ENCODE measurements at places on chromosomes 6 and 20. TPM values are rescaled to one million over a fixed set of nuclear protein-coding genes. Genes with fewer than 3 reads are reported as not detected.

The RHAG gene
- total RNA-seq: 0.44 TPM

The CRISP2 gene
- not detected for total RNA-seq

The ZSCAN31 gene
- total RNA-seq: 8.0 TPM

The ZMYND8 gene
- total RNA-seq: 37.9 TPM

The DUSP15 gene
- total RNA-seq: 5.1 TPM

The TMEM239 gene
- total RNA-seq: not detected

The OPRL1 gene
- 0.52 TPM for total RNA-seq

The BPIFA1 gene
- not detected for total RNA-seq

- H3K27ac ChIP-seq: peak overlapping the region; percentile 81
- no peaks in the 10 kb centered on the region for H3K36me3 ChIP-seq
- peak overlapping the region; percentile 30 for H3K4me3 ChIP-seq
- peaks cover 44% of the 10 kb centered on the region for H3K4me1 ChIP-seq
- DNase-seq: no peak
Measured at GRCh38 chr6:42407379-42407778, 44.3 kb downstream of the TRERF1 start.

- H3K4me3 ChIP-seq: no peak overlapping the region
- no peak for DNase-seq
- H3K27me3 ChIP-seq: peaks cover 8% of the 10 kb centered on the region
- H3K4me1 ChIP-seq: peaks cover 12% of the 10 kb centered on the region
Measured at GRCh38 chr6:8100159-8100854, 2.0 kb downstream of the EEF1E1 start.

- H3K4me1 ChIP-seq: peaks cover 40% of the 10 kb centered on the region
- no peaks in the 10 kb centered on the region for H3K27me3 ChIP-seq
- no peak overlapping the region for H3K27ac ChIP-seq
Measured at GRCh38 chr6:128271011-128271410, 249.4 kb downstream of the PTPRK start.

DNA sequence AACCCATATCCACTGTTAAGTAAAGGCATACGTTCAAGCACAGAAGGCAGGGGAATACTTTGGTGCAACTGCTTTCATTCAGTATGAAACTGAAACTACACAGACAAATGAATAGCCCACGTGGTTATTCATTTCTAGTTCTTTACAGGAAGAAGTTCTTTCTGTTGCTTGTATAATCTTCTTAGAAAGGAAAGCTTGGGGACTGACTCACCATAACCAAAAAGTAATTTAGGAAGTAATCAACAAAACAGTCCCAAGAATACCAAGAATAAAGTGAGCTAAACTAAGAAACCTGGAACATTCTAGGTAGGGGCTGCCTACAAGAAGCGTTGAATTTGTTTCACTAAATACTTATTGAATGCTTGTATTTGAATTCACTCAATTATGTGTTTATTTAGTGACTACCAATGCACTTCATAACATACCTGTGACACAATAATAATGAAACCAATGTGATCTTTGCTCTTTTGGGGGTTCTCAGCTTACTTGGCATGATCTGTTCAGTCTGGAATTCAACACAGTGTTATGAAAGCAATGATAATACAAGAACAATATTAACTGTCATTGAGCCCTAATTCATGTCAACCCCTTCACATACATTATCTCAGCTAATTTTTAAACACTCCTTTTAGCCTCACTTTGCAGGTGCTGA is 25.1 kb upstream of the KIAA0408 start:
- no peaks in the 10 kb centered on the region for H3K4me1 ChIP-seq
- H3K36me3 ChIP-seq: peaks cover 3% of the 10 kb centered on the region
- peak overlapping the region; percentile 3 for H3K4me3 ChIP-seq
- H3K27ac ChIP-seq: no peak overlapping the region
- no peaks in the 10 kb centered on the region for H3K27me3 ChIP-seq
- DNase-seq: no peak

- DNase-seq: no peak
- H3K4me1 ChIP-seq: peaks cover 55% of the 10 kb centered on the region
- no peaks in the 10 kb centered on the region for H3K36me3 ChIP-seq
- no peaks in the 10 kb centered on the region for H3K27me3 ChIP-seq
Measured at GRCh38 chr6:150698391-150698790, 98.7 kb downstream of the PLEKHG1 start.

GRCh38 chr6:47057830-47058540 is 15.9 kb upstream of the ADGRF1 start:
- H3K27me3 ChIP-seq: no peaks in the 10 kb centered on the region
- no peaks in the 10 kb centered on the region for H3K36me3 ChIP-seq
- no peak overlapping the region for H3K4me3 ChIP-seq
- peaks cover 15% of the 10 kb centered on the region for H3K4me1 ChIP-seq
- DNase-seq: no peak

DNA sequence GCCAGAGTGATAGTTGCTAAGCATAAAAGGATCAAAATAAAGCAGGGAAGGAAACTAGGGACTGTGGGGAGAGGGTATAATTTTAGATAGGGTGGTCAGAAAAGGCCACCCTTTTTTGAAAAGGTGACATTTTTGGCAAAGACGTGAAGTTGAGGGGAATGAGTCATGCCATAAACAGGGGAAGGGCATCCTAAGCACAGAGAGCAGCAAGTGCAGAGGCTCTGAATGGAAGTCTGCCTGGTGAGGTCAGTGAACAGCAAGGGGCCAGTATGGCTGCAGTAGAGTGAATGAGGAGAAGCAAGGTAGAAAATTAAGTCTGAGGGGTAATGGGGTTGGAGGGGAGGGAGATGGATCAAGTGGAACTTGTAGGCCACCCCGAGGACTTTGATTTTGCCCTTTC is 2.4 kb downstream of the KLC4 start:
- H3K36me3 ChIP-seq: peaks cover 55% of the 10 kb centered on the region
- peaks cover 37% of the 10 kb centered on the region for H3K4me1 ChIP-seq
- H3K4me3 ChIP-seq: no peak overlapping the region
- no peak overlapping the region for H3K27ac ChIP-seq

GRCh38 chr20:7301807-7302206 is 534.3 kb downstream of the BMP2 start:
- DNase-seq: no peak
- H3K36me3 ChIP-seq: no peaks in the 10 kb centered on the region
- H3K27me3 ChIP-seq: no peaks in the 10 kb centered on the region
- no peak overlapping the region for H3K4me3 ChIP-seq
- H3K27ac ChIP-seq: no peak overlapping the region
- H3K4me1 ChIP-seq: no peaks in the 10 kb centered on the region

GRCh38 chr6:16488813-16489212 is 250.4 kb downstream of the GMPR start:
- H3K27me3 ChIP-seq: no peaks in the 10 kb centered on the region
- peaks cover 16% of the 10 kb centered on the region for H3K36me3 ChIP-seq
- H3K4me3 ChIP-seq: no peak overlapping the region

- H3K27ac ChIP-seq: no peak overlapping the region
- H3K4me1 ChIP-seq: peaks cover 16% of the 10 kb centered on the region
- H3K36me3 ChIP-seq: no peaks in the 10 kb centered on the region
- DNase-seq: no peak
- no peak overlapping the region for H3K4me3 ChIP-seq
Measured at GRCh38 chr20:13029687-13030375, 21.1 kb downstream of the SPTLC3 start.

- DNase-seq: no peak
- H3K27me3 ChIP-seq: no peaks in the 10 kb centered on the region
- no peak overlapping the region for H3K27ac ChIP-seq
- H3K4me3 ChIP-seq: no peak overlapping the region
Measured at GRCh38 chr6:157561414-157561790, 180.4 kb downstream of the ZDHHC14 start.

DNA sequence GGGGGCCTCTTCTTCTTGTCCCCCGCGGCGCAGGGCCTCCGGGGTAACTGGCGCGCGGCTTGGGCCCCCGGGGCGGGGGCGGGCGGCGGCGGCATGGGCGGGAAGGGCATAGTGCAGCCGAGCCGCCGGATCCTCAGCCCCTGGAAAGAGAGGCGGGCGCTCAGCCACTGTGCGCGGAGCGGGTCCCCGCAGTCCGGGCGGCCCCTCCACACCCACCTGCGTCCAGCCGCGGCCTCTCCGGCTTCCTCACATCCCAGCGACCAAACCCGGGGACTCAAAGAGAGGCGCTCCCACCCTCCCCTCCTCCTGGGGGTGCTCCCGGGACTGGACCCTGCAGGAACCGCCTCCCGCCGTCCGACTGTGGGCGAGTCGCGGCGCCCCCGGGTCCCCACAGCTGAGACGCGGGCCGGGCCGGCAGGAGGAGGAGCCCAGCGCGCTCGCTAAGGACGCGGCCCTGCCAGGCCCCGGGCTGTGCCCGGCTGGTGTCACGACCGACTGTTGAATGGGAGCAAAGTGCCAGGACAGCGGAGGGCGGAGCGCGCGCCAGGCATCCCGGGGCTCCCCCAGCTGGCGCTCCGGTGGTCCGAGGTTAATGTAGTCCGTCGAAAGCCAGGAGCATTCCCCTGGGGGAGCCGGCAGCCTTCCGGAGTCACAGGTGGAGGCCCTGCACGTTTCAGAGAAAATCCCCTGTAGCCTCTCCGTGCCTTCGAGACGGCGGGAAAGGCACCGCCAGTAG is at the start of gene PRR18:
Gene PRR18, minus strand, starts transcription at position 360 of the 736 bp plus-strand sequence. Its CDS starts 250 bp downstream, at position 110.
- H3K27me3 ChIP-seq: peaks cover 75% of the 10 kb centered on the region
- H3K27ac ChIP-seq: no peak within 1 kb of the TSS
- peak within 1 kb of the TSS; percentile 68 for H3K4me3 ChIP-seq
- H3K4me1 ChIP-seq: peaks cover 19% of the 10 kb centered on the region
- DNase-seq: no peak

GRCh38 chr6:169326067-169326799 is 72.6 kb upstream of the THBS2 start:
- H3K4me3 ChIP-seq: no peak overlapping the region
- H3K36me3 ChIP-seq: no peaks in the 10 kb centered on the region
- peaks cover 5% of the 10 kb centered on the region for H3K27me3 ChIP-seq
- DNase-seq: no peak
- no peaks in the 10 kb centered on the region for H3K4me1 ChIP-seq

DNA sequence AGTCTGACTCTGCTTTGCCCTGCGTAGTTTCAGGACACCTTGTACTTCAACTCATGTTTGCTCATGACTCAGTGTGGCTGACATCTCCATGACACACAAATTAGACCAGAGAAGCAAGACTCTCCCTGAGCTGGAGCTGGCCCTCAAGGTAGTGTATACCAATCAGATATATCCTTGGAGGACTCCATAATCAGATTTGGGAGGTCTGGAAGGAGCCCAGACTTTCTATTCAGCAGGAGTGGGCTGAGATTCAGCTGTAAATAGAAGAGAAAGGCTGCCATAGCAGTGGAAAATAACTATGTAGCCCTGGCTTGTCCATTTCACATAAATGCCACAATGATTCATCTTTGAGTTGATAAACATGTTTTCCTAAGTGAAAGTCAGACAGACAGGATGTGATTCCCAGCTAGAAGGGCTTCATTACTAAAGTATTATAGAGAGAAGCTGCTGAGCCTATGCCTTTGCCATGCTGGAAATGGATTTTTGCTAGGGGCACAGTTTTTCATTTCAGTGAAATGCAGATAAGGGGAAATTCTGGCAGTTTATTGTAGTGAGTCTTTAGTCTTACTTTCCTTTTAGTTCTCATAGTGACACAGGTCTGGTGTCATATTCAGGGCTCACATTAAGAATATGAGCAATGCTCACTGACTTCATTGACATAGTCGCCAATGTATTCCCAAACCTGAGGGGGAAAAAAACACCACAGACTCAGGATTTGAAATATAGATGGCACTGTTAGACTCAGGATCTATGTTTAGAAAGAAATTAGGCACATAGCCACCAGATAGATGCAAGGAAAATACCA is 95.3 kb downstream of the CLVS2 start:
- no peaks in the 10 kb centered on the region for H3K27me3 ChIP-seq
- no peak overlapping the region for H3K4me3 ChIP-seq
- no peak overlapping the region for H3K27ac ChIP-seq
- no peaks in the 10 kb centered on the region for H3K36me3 ChIP-seq
- no peaks in the 10 kb centered on the region for H3K4me1 ChIP-seq
- DNase-seq: no peak

GRCh38 chr6:81759782-81760181 is 7.3 kb upstream of the TENT5A start:
- no peaks in the 10 kb centered on the region for H3K36me3 ChIP-seq
- peaks cover 6% of the 10 kb centered on the region for H3K4me1 ChIP-seq
- no peak overlapping the region for H3K27ac ChIP-seq
- H3K27me3 ChIP-seq: no peaks in the 10 kb centered on the region
- no peak overlapping the region for H3K4me3 ChIP-seq

DNA sequence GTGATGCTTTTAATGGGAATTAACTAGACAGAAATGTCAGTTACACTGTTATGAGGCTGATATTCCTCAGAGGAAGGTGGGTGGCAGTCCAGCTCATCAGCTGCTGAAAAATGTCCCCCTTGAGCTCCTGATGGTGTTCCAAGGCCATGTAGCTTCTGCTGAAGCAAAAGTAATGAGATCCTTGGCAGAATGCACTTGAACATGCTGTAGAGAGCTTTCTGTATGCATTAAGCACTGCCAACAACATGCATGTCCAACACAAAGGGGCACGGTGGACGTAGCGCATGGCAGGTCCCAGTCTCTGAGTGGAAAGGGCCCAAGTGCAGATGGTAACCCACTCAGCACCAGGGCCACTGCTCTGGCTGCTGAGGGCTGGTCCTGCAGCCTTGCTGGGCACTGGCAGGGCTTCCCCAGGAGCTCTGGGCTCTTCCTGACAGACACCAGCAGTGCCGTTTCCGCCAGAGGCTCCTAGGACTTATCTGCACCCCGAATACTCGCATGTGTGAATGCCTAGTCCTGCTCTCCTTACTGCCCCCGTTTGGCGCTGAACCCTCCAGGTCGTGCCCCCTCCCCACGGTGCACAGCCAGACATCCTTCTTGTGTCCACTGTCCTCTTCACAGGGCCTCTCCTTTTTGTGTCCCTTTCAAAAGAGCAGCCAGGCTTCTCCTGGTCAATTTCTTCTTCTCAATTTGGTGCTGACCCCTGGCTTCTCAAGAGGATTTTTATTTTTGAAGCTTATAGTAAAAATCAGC is 18.6 kb upstream of the SYNDIG1 start:
- no peak overlapping the region for H3K27ac ChIP-seq
- peaks cover 51% of the 10 kb centered on the region for H3K27me3 ChIP-seq
- no peaks in the 10 kb centered on the region for H3K4me1 ChIP-seq
- DNase-seq: no peak
- H3K4me3 ChIP-seq: no peak overlapping the region

GRCh38 chr6:100088009-100088408 is 94.0 kb upstream of the MCHR2 start:
- no peaks in the 10 kb centered on the region for H3K36me3 ChIP-seq
- H3K27ac ChIP-seq: no peak overlapping the region
- H3K4me1 ChIP-seq: no peaks in the 10 kb centered on the region
- DNase-seq: no peak

DNA sequence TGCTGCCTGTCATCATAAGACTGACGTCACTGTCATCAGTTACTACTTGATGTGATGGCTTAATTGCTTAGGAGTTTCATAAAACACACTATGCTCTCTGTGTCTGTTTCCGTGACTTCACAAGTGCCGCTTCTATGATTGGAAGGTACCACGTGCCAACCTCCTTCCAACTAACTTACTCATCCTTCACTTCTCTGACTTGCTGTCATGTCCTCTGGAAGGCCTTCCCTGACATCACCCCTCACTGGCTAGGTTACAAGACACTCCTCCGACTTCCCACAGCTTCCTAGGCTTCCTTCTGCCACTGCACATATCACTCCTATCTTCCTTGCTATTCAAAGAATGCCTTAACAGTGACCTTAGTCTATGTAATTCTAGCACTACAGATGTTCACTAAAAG is 20.4 kb downstream of the SERINC3 start:
- H3K27ac ChIP-seq: peak overlapping the region; percentile 28
- H3K27me3 ChIP-seq: no peaks in the 10 kb centered on the region
- DNase-seq: no peak
